ENCODE measurements at places on chromosomes 6 and 20.

- peak; percentile 63 for DNase-seq
These were observed at the start of gene ANKRD6 for GRCh38 chr6:89432875-89433251. Gene ANKRD6 (plus strand): TSS chr6:89433152. CDS start chr6:89566977, 133,825 bp downstream.

DNA sequence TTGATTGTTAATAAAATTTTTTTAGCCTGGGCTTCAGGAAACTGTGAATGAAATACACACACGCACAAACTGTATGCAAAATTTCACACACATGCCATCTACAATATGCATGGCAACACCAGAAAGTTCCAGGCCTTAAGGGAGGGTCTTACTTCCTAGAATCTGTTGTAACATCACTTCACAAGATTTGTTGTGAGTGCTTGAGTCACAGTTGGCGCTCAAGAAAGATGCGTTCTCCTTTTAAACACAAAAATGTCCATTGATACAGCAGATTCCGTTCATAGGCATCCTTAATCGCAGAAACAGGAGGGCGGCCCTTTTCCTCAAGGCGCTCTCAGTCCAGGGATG is 485 bp upstream of the RTF2 start:
- DNase-seq = no peak

GRCh38 chr6:120869397-120869796 is 464.9 kb downstream of the TBC1D32 start:
- DNase-seq = peak; percentile 2

DNA sequence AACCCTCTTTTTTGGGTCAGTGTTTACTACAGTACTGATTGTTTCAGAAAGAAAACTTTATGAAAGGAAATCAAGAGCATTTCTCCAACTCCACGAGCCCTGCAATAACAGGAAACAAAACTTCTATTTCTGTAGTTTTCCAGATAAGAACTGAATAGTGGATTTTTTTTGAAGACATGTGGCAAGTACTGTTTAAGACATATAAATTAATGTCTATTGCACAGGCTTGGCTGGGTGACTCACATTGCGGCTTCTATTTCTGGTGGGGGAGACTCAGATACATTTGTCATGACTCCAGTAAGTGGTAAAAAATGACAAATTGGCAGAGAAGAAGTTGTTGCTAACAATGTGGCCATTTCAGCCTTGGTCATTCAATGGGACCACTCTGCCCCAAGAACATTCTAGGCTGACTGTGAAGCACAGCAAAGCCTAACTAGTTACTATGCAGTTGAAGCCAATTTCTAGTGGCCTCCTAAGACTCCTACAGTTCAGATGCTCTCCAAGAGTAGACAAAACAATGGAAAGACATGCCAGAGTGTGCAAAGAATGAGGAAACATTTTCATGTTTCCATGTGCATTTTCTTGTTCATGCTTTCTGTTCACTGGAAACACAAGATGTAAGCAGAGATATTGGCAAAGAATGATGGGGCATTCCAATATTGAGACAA is 200.9 kb downstream of the EDN1 start:
- peak; percentile 96 for DNase-seq

GRCh38 chr6:153231048-153231646 is 100.1 kb upstream of the RGS17 start:
- peak; percentile 33 for DNase-seq

DNA sequence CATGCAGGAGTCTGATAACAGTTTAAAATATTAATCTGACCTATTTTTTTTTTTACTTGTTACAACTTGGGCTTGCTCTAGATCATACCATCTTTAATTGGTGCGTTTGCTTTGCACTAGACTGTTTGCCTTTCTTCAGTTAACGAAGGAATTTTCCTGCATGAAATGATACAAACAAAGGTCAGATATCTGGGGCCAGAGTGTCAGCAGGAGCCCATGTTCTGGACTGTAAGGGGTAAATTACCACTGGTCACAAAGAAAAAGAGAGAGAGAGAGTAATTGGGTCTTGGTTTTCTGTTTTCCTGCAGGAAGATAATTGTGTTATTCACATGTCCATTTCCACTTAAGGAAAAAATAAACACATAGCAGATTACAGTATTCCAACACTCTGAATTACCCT is 399.4 kb upstream of the MARCKS start:
- no peak for DNase-seq

DNA sequence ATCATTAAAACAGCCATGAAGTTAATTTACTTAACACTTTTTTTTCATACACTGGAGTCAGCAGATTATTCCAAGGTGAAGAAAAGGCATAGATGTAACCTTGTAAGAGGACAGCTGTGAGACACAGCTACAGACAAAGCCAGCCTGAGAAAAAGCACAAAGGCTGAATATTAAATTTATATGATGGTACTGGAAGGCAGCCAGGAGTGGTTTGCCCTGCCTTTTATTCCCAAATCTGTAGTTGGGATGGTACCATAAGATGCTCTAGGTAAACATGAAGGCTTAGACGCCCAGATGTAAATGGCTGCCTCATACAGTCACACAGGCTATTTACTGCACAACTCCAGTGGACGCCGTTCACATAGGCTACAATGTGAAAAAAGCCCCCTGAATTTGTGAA is 42.1 kb upstream of the LOC128125822 start:
- DNase-seq = no peak

GRCh38 chr6:146925846-146926245 is 278.4 kb upstream of the STXBP5 start:
- DNase-seq = no peak

- DNase-seq = no peak
These were observed 12.5 kb upstream of the R3HDML start for GRCh38 chr20:44324343-44324742.

GRCh38 chr6:47307362-47308197 is 2.1 kb downstream of the TNFRSF21 start:
- DNase-seq = no peak

- peak; percentile 98 for DNase-seq
These were observed 408 bp upstream of the FBXO9 start for GRCh38 chr6:53064726-53065265.

GRCh38 chr20:6920991-6921613 is 153.6 kb downstream of the BMP2 start:
- DNase-seq = no peak

DNA sequence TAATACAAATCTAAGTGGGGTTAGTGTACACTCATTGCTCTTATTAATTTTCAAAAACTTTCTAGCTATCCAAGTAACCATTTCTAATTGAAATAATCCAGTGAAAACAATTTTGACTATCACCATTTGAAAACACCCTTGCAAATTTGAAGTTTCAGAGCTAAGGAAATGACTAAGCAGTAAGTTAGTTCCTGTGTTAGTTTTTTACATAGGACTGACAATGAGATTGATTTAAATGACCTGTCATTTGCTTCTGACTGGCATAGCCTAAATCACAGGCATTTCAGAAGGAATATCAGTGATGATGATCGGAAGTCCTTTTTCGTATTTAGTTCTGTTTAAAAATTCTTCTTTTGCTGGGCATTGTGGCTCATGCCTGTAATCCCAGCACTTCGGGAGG is 27.0 kb downstream of the STK4 start:
- peak; percentile 25 for DNase-seq

DNA sequence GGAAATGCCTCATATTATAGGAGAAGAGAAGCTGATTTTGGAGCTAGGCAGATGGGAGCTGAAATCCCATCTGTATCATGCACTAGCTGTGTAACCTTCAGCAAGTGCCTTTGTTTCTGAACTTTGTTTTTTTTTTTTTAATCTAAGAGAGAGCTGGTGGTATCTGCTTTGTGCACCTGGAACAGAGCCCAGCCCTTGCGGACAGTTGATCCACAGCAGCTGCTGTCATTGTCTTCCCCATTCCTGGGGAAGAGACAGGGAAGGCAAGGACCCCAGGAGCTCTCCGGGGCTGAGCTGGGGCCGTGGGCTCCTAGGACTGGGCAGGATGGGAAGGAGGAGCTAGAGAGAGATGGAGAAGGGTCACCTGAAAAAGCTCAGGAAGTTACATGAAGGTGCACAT is 92.1 kb downstream of the SYNJ2 start:
- DNase-seq = no peak

DNA sequence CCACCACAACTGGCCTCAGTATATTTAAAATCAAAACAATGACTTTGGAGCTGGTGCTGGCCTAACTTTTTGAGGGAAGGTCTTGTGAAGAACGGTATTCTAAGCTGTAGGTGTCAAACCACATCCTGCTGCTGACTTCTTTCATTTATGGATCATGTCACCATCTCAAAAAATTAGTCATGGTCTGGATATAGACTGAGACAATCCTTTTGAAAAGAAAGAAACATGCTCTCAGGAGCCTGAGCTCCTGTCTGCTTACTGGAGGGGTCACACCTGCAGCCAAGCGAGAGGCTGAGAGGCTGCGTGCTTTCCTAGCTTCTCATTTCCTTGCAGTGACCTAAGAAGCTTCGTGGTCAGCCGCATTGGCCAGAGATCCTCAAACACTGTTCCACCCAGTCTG is 55.2 kb downstream of the TIAM2 start:
- DNase-seq = no peak

GRCh38 chr6:162538643-162539064 is 188.9 kb downstream of the PRKN start:
- DNase-seq = no peak

DNA sequence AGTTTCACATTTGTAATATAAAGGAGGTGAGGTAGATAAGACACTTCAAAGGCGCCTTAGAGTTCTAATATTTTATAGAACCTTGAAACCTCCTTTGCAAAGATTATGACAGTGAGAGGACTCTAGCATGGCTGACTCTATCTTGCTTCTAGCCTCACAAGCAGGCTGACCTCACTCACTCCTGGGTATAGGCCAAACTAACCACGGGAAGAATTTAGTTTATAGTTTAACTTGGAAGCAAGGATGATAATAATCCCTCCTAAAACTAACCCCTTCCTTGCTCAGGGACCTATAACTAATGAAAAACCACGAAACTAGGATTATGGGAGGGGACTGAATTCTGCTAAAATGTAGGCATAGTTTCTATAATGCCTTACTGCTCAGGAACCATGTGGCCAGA is 84.3 kb downstream of the FILIP1 start:
- DNase-seq = peak; percentile 50

DNA sequence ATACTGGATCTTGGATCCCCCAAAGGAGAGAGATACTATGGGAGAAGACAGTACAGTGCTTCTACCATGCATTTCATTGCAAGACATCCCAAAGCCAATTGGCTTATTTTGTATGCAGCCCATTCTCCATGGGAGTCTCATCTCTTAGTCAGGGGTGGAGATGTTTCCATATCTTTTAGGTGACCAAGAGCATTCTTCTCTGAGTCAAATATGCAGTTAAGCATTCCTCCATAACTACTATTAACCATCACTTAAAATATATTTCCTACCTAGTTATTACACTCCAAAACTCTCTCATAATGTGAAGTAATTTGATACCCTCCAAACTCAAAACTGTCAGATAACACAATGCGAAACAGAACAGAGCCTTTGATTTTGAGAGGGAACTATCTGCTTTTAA is 542.6 kb downstream of the HDGFL1 start:
- peak; percentile 89 for DNase-seq

- peak; percentile 74 for DNase-seq
These were observed 293.5 kb downstream of the PRL start for GRCh38 chr6:22003287-22003686.

DNA sequence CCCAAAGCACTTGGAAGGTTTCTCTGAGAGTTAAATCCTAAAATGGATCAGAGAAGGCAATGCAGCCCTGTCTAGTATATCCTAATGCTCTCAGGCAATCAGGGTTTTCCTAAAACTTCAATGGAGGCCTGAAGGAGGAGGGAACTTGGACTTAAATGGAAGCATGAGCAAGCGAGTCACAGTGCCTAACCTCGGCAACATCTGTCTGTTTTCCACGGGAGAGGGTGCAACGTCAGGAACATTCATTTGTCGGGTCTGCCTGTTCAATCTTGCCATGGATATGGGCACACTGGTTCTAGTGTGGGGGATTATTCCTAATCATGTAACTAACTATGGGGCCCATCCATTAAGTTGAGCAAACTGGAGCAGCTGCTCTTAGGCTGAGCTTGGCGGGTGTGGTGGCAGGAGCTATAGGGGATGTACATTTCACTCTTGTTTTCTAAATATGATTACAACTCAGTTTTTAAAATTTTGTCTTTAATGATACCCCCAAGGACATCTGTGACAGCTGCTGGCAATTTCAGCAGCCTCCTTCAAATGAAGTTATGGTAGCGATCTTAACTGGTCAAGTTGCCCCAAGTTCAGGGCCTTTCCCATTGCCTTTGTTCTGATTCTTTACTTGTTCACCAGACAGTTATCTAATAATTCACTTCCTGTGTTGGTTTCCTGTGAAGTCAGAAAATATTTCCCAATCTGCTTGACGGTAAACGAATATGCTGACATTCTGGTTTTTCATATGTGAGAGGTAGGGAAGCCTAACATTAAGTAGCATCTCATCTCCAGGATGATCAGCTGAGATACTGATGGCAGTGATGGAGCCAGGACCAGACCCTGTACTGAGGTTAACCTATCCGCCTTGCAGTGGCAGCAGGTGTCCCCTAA is 21.6 kb downstream of the DSE start:
- peak; percentile 44 for DNase-seq

GRCh38 chr6:30985490-30985889 is 2.0 kb downstream of the MUC21 start:
- DNase-seq = no peak

GRCh38 chr20:49245921-49246740 is 26.9 kb downstream of the DDX27 start:
- peak; percentile 56 for DNase-seq

GRCh38 chr6:44921798-44922197 is 406.3 kb upstream of the RUNX2 start:
- no peak for DNase-seq

- peak; percentile 51 for DNase-seq
These were observed 15.3 kb downstream of the TRAF3IP2 start for GRCh38 chr6:111590209-111590980.

DNA sequence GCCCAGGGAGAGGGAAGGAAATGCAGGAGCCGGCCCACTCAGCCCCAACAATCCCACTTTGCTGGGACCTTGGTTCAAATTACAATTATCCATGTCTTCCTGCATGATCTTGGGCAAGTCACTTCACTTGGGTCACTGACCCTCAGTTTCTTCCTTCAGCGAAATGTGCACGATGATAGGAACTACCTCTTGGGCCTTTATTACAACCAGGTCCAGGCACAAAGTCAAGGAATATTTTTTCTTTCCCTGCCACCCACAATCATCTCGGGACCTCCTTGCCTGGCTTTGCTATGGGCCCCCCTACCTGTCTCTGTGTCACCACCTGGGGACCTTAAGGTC is 358 bp upstream of the PLTP start:
- no peak for DNase-seq

GRCh38 chr20:45470262-45470931 is 844 bp downstream of the WFDC2 start:
- no peak for DNase-seq
